ENCODE measurements at places on chromosomes 4 and X. TPM values are rescaled to one million over a fixed set of nuclear protein-coding genes. Genes with fewer than 3 reads are reported as not detected.

DNA sequence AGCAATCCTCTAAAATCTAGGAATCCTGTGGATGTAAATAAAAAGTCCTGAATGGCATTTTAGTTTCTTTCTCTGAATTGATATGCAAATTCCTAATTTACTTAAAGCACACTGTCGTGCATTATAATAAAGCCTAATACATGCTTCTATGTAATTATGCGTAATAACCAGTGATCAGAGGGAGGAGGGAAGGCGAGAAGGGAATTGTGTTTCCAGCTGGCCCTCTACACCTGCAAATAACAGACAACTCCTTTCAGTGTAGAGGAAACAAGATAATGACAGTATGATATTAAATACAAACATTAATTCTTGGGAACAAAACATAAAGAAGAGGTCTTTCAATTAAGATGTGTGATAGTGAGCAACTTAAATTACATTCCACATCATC, 419.6 kb upstream of the LCORL start:
- DNase-seq, result no peak

- DNase-seq, result no peak
Observed at GRCh38 chr4:88078579-88078978, 71.1 kb downstream of the PKD2 start.

DNA sequence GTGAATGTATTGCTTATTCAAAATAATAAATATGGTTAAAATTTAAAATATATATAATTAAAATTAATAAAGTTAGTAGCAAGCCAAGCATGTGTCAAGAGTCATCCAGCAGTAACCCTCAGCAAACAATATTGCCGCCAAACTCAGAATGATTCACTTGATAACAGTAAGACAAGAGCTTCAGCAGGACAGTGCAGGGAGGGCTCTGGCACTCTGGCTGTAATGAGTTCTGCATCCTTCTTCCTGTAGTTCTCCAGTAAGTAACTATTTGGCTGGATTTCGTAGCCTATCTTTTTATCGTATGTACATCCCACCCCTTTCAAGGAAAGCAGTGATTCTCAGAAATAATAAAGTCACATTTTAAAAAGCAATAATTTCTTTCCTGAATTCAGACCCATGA, 17.6 kb downstream of the OTUD6A start:
- no peak for DNase-seq

Gene PCDH7
- not detected for total RNA-seq

Gene MUC7
- not detected for total RNA-seq

Gene HHIP
- not detected for total RNA-seq

Gene TMEM271
- not detected for total RNA-seq

Gene PNMA6F
- not detected for total RNA-seq

Gene AFF1
- total RNA-seq, result 74.5 TPM

Gene GUCY1A1
- not detected for total RNA-seq

Gene FGF5
- not detected for total RNA-seq

Gene DDIT4L
- not detected for total RNA-seq
